Adrenal gland (tissue), 19 donors: ENCODE measurements at places on chromosomes 2 and 18. TPM values are rescaled to one million over a fixed set of nuclear protein-coding genes. Genes with fewer than 3 reads are reported as not detected.

DNA sequence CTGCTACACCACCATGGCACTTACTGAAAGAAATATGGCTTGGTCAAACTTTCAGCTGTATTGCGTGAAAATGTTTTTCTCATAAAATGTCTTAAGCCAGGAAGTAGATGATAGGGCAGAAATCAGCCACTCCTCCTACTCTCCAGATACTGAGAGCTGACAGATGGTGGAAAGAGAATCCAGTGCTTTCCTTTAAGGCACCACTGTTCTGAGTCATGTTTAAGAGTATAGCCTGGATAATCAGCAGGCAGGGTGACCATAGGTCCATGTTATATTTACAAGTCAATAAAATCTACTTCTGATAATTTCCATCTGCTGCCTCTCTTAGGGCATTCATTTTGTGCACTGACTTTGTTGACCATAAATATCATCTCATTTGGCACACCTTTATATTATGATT lies 21.9 kb downstream of the ARPC2 start:
- no peak for DNase-seq
- H3K4me1 ChIP-seq, result peaks cover 15% of the 10 kb centered on the region
- H3K36me3 ChIP-seq, result peaks cover 91% of the 10 kb centered on the region
- peak overlapping the region; percentile 46 for H3K27ac ChIP-seq
- no peaks in the 10 kb centered on the region for H3K27me3 ChIP-seq
- no peak overlapping the region for H3K4me3 ChIP-seq

- H3K27ac ChIP-seq, result no peak overlapping the region
- no peak overlapping the region for H3K4me3 ChIP-seq
- no peaks in the 10 kb centered on the region for H3K27me3 ChIP-seq
These were observed 467.8 kb downstream of the ZEB2 start for GRCh38 chr2:144052083-144052482.

DNA sequence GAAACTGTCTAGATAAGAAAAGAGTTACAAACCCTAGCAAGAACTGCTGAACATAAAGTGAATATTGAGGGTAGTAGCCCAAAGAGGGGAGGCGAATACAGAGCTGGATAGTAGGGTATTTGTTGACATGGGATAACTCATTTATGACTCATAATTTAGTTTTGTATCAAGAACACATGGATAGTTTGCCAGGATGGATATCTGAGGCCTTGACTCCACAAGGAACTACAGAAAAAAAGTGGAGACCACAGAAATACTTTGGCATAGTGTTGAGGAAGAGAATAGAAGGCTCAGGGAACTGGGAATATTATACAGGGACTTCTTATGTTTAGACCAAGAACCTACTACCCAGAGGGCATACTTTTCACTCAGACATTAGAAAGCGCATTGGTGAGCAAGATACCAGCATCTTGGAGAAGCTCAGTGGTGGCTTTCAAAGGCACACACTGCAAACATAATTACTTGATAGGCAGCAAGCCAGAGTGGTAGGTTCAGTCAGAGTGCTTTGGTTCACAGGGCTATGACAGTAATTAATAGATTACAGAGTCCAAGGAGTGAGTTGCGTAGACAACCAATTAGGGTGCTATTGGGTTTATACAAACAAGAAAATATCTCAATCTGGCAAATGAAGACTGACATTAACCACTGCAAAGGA lies 51.9 kb upstream of the ZBTB7C start:
- DNase-seq, result no peak
- no peaks in the 10 kb centered on the region for H3K36me3 ChIP-seq
- H3K27ac ChIP-seq, result no peak overlapping the region
- H3K27me3 ChIP-seq, result no peaks in the 10 kb centered on the region

- DNase-seq, result no peak
- no peaks in the 10 kb centered on the region for H3K27me3 ChIP-seq
- H3K27ac ChIP-seq, result no peak overlapping the region
- peaks cover 5% of the 10 kb centered on the region for H3K4me1 ChIP-seq
These were observed 56.6 kb upstream of the CYP26B1 start for GRCh38 chr2:72204156-72204785.

GRCh38 chr18:649341-649740 lies 8.1 kb upstream of the TYMS start:
- no peaks in the 10 kb centered on the region for H3K4me1 ChIP-seq
- no peak for DNase-seq
- H3K36me3 ChIP-seq, result no peaks in the 10 kb centered on the region

DNA sequence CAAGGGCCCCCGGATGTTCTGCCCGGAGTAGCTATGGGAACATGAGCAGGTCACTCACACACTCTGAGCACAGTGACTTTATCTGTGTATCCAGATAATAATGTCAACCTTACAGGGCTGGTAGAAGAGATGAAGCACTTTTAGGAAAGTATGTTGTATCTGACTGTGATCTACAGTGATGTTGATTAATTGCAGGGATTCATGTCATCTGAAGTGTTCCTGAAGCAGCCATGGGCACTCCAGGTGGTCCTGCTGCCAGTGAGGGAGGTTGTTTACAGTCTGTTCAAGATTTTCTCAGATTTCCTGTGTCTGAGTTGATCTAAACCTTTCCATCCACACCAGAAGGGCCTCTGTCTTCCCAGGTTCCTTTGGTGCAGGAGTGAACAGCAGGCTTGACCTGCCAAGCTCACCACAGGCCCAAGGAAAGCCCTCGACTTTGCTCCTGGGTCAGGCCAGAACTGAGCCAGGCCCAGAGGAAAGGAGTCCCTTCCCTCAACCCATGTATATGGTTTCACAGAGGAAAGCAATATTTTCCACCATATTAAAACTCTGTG lies 28.0 kb downstream of the KIAA2012 start:
- H3K36me3 ChIP-seq, result no peaks in the 10 kb centered on the region
- no peaks in the 10 kb centered on the region for H3K4me1 ChIP-seq
- H3K4me3 ChIP-seq, result no peak overlapping the region
- DNase-seq, result no peak
- H3K27me3 ChIP-seq, result no peaks in the 10 kb centered on the region

DNA sequence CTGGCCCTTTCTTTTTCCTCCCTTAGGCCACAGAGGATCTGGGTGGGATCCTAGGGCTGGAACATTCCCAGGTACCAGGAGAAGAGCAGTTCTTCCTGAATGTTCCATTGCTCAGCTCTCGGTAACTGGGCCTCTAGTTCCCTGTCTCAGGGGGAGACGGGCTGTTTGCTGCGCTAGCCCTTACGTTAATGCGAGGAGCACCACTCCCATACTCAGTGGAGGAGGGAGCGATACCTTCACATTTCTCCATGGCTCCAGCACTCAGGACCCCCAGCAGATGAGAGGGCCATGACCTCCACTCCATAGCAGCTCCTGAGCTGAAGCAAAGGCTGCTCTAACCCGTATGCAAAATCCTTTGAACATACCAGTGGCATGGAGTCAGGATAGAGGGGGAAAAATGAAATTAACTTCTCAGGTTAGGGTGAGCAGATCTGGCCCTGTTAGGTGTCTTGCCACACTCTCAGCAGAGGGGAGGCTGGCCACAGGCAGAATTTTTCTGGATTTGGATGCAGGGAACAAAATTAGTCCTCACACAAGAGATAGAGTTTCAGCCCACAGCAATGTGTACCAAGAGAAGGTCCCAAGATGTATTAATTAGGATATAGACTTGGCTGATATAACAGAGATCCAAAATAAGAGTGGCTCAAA lies 206.7 kb downstream of the ZFP36L2 start:
- H3K27me3 ChIP-seq, result no peaks in the 10 kb centered on the region
- DNase-seq, result no peak
- no peak overlapping the region for H3K4me3 ChIP-seq
- no peaks in the 10 kb centered on the region for H3K36me3 ChIP-seq

- H3K36me3 ChIP-seq, result no peaks in the 10 kb centered on the region
- DNase-seq, result no peak
- peaks cover 3% of the 10 kb centered on the region for H3K27me3 ChIP-seq
- H3K27ac ChIP-seq, result no peak overlapping the region
- no peaks in the 10 kb centered on the region for H3K4me1 ChIP-seq
- H3K4me3 ChIP-seq, result no peak overlapping the region
These were observed 16.0 kb upstream of the ZNF532 start for GRCh38 chr18:58848685-58849084.

GRCh38 chr2:101302016-101302415 lies 6.5 kb downstream of the RNF149 start:
- no peaks in the 10 kb centered on the region for H3K27me3 ChIP-seq
- no peaks in the 10 kb centered on the region for H3K36me3 ChIP-seq
- H3K4me3 ChIP-seq, result no peak overlapping the region
- no peak for DNase-seq

DNA sequence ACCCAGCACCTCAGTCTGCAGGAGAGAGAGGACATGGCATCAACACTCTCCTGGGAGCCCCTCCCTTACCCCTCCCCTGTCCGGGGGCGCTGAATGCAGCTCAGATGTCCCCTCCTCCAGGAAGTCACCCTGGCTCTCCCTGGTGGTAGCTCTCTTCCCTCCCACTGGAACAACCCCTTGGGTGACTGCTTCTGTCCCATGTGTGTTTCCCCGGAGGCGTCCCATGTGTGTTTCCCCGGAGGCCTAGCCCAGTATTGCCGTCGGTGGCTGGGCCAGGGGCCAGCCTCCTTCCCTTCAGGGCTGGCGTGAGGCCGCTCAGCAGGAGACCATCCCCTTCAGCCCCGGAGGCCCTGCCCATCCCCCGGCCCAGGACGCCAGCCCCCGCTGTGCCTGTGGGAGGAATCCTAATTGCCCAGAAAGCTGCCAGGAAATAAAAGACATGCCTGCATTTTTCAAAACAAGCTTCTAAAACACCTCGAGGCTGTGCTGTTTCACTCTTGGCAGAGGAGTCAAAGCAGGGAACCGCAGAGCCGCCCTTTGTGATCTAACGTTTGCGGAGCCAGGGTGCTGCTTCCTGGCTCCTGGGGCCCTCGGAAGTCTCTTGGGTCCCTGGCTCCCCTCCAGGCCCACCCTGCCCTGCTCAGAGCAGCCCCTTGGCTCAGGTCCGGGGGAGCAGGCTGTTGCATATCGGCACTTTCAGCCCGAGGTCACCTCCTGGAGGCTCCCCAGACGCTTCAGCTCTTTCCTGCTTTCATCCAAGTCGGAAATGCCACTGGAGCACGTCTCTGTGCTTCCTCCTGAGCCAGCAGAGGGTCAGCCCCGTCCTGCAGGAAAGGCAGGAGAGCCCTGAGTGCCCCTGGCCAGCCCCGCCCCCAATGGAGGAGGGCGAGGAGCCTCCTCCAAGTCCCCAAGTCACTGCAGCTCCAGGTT lies 11.4 kb downstream of the SNED1 start:
- peak; percentile 50 for DNase-seq
- H3K4me1 ChIP-seq, result peaks cover 27% of the 10 kb centered on the region
- no peaks in the 10 kb centered on the region for H3K36me3 ChIP-seq
- H3K27me3 ChIP-seq, result no peaks in the 10 kb centered on the region

- no peaks in the 10 kb centered on the region for H3K27me3 ChIP-seq
- H3K4me3 ChIP-seq, result no peak overlapping the region
- DNase-seq, result no peak
- H3K4me1 ChIP-seq, result peaks cover 15% of the 10 kb centered on the region
- no peaks in the 10 kb centered on the region for H3K36me3 ChIP-seq
These were observed 113.0 kb downstream of the PIK3C3 start for GRCh38 chr18:42068030-42068429.

- H3K27ac ChIP-seq, result no peak overlapping the region
- H3K27me3 ChIP-seq, result no peaks in the 10 kb centered on the region
- H3K4me3 ChIP-seq, result no peak overlapping the region
These were observed 73.8 kb downstream of the TRABD2A start for GRCh38 chr2:84807063-84807485.

- no peaks in the 10 kb centered on the region for H3K36me3 ChIP-seq
- DNase-seq, result no peak
- H3K27ac ChIP-seq, result no peak overlapping the region
These were observed 18.3 kb downstream of the FASTKD2 start for GRCh38 chr2:206783718-206784117.

GRCh38 chr2:239193925-239194677 lies 206.7 kb downstream of the HDAC4 start:
- H3K4me1 ChIP-seq, result peaks cover 1% of the 10 kb centered on the region
- no peak overlapping the region for H3K4me3 ChIP-seq
- H3K27ac ChIP-seq, result no peak overlapping the region
- peaks cover 5% of the 10 kb centered on the region for H3K36me3 ChIP-seq

DNA sequence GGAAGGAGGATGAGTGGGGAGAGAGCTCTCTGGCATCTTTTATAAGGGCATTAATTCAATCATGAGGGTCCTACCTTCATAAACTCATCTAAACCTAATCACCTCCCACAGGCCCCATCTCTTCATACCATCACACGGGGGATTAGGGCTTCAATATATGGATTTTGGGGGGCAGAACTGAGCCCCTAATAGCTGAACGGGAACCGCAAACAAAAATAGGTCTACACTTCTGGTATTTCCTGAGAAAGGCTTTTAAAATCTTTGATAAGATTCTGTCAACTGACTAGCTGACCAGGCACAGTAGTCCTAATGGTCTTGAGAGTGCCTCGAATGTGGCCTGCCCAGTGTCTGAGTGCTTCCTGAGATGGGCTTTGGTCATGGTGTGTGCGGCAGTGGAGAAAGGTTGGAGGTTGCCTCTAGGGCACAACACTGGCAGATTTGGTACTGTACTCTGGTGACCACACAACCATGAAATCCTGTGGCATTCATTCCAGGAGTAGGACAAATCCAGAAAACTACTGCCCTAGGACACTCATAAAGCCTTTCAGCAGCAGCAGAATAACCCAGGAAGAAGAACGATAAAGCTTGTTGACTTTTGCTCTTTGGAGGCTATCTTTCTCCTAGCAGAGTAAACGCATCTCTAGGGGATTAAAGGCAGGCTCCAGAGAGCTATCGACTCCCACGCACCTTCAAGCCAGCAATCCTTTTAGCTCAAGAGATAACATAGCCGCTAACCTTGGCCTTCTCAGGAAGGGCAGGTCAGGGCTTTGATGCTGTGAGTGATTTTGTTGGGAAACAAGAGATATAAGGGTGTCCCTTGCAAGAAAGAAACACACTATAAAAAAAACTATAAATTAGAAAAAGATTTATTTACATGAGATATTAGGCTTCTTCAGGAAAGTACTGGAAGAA lies 12.3 kb upstream of the APOB start:
- DNase-seq, result no peak
- H3K36me3 ChIP-seq, result no peaks in the 10 kb centered on the region
- no peak overlapping the region for H3K27ac ChIP-seq
- H3K27me3 ChIP-seq, result no peaks in the 10 kb centered on the region
- H3K4me1 ChIP-seq, result no peaks in the 10 kb centered on the region
- H3K4me3 ChIP-seq, result no peak overlapping the region

DNA sequence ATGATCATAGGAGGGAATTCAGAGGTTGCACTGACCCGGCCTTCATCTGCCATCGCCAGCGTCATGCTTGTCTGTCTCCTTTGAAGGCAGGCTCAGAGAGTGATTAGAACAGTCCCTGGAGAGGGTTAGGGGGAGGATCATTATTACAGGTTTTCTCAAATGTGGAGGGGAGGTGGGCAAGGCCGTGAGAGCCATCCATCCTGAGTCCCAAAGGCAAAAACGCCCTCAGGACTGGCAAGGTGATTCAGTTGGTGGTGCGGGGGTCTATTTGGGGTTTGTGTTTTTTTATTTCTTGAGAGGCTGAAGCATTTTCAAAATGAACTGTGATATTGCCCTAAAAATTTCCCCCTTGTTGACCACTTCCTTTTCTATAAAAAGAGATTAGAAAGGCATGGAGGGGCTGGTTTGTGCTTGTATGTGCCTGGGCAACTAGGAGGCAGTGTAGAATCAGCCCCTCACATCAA lies 39.3 kb upstream of the GYPC start:
- no peak for DNase-seq
- no peaks in the 10 kb centered on the region for H3K36me3 ChIP-seq
- H3K27ac ChIP-seq, result no peak overlapping the region
- H3K27me3 ChIP-seq, result no peaks in the 10 kb centered on the region

- no peaks in the 10 kb centered on the region for H3K27me3 ChIP-seq
- H3K36me3 ChIP-seq, result no peaks in the 10 kb centered on the region
- H3K4me3 ChIP-seq, result no peak overlapping the region
These were observed 142.0 kb upstream of the UNC80 start for GRCh38 chr2:209629597-209629996.

Gene LRATD1
- total RNA-seq, result 2.5 TPM

Gene RFX8
- not detected for total RNA-seq

Gene RNU2-63P
- not detected for total RNA-seq

Gene NXPH2
- not detected for total RNA-seq

Gene CFC1B
- not detected for total RNA-seq

Gene KCNG2
- 0.28 TPM for total RNA-seq

Gene CABYR
- total RNA-seq, result 2.9 TPM

Gene KCNJ13
- not detected for total RNA-seq
